ENCODE measurements at places on chromosomes 16 and 17.

DNA sequence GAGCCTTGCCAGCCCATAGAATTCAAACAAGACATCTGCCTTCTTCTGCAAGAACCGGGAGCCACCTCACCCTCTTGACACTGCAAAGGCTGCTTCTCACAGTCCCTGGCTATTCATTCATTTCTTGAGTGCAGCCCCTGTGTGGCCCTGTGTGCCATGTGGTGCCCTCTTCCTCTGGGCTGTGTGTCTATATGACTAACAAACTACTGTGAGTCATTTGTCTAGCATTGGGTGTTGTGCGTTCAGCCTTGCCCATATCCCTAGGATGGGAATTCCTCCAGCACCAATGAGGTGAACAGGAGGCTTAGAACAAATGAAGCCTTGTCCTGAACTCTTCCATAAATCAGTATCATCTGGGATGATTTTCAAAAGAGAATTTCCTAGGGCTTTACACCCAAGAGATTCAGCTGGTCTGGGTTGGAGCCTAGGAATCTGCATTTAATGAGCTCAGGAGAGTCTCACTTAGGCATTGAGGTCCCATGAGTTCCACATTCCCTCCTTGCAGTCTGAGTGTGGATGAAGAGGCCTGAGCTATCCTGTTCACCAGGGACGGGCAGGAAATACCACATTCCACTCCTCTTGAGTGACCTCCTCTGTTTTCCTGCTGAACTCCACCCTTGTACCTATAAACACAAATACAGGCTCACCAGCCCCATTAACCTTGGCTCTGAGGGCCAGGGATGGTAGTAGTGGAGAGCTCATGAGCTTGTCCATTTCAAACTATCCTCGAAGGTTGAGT lies 308.7 kb upstream of the N4BP1 start:
- no peak for DNase-seq

GRCh38 chr16:1275791-1276579 lies 20.1 kb downstream of the TPSD1 start:
- no peak for DNase-seq

DNA sequence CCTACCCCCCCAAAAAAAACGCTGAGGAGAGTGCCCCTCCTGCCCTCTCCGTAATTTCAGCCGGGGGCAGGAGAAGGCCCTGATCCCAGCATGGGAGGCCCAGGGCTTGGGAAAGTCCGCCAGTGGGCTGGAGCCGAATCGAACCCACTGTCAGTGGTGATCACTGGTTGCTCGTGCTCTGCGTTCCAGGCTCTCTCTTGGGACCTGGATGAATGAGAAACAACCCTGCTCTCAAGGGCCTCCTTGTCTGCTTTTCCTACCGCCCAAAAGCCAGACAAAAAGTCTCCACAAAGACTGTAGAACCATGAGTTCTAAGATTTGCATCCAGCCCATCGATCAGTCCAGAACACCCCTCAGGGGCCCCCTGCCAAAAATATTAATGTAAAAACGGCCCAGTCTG lies 8.1 kb downstream of the ARHGAP23 start:
- no peak for DNase-seq

DNA sequence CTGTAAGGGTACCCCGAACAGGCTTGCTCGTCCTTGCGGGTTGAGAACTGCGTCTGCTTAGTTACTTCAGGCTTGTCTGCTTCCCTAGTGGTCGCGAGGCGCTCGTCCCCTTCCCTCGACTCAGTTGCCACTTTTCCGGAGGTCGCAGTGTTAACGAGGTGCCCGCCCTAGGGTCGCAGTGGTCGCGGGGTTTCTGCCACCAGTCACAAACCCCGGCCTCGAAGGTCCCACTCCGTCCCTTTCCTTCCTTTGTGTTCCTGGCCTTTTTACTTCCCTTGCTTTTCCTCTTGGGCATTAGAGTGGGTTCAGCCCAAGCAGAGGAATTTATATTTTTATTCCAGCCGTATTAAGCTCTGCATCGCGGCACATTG lies 299 bp downstream of the NUP85 start:
- no peak for DNase-seq

DNA sequence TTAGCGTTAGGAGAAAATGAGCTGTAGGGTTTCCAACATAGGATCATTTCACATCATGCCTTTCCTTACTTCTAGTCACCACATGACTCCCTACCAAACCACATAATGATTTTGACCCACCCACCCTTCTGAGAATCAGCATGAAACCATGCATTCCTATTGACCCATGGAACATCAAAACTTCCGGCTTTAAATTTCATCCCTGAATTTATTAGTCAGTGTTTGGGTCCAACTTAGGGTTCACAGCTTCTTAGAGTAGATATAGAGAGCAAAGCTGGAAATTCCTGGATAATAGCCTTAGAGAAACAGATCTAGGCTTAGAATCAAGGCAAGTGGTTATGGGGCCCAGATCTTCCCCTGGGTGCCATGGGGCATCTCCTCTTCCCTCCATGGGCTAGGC lies 162.6 kb downstream of the TOX3 start:
- no peak for DNase-seq

DNA sequence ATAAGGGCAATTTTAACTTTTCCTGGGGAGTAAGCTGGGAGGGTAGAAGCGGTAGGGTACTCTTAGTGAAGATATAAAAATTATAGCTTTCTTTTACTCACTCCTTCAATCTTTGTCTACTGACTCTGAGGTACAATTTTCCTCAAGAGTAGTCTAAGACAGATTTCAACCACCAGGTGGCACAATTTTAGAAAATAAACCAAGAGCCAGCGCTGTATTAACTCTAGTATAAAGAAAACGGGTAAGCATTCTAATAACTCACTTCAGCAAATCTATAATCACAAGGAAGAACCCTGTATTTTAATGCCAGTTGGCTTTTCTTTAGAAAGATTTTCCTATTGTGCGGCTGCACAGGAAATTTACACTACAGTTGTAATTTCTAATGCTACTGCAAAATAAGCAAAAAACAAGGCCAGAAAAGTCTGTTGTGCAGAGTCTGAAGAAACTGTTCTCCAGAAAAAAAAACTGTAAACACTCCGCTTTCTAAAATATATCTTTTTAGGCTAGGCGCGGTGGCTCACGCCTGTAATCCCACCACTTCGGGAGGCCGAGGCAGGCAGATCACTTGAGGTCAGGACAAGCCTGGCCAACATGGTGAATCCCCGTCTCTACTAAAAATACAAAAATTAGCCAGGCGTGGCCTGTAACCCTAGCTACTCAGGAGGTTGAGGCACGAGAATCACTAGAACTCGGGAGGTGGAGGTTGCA lies 1.9 kb downstream of the CMC2 start:
- peak; percentile 53 for DNase-seq

DNA sequence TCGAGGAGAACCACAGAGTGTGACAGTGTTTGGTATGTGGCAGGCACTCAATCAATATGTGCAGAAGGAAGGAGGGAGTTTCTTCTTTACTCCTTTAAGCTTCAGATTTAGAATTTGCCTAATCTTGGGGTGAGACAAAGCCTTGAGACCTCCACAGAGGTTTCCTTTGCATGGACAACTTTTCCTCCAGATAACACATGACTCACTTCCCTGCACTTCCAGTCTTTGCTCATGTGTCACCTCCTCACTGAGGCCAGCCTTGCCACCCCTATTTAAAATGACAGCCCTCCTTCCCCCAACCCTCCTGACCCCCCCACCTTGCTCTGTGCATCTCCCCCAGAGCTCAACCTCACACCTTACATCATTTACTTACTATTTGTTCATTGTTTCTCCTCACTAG lies 17.4 kb upstream of the NOS2 start:
- no peak for DNase-seq

GRCh38 chr17:26792486-26792885 lies 501.4 kb upstream of the WSB1 start:
- no peak for DNase-seq

DNA sequence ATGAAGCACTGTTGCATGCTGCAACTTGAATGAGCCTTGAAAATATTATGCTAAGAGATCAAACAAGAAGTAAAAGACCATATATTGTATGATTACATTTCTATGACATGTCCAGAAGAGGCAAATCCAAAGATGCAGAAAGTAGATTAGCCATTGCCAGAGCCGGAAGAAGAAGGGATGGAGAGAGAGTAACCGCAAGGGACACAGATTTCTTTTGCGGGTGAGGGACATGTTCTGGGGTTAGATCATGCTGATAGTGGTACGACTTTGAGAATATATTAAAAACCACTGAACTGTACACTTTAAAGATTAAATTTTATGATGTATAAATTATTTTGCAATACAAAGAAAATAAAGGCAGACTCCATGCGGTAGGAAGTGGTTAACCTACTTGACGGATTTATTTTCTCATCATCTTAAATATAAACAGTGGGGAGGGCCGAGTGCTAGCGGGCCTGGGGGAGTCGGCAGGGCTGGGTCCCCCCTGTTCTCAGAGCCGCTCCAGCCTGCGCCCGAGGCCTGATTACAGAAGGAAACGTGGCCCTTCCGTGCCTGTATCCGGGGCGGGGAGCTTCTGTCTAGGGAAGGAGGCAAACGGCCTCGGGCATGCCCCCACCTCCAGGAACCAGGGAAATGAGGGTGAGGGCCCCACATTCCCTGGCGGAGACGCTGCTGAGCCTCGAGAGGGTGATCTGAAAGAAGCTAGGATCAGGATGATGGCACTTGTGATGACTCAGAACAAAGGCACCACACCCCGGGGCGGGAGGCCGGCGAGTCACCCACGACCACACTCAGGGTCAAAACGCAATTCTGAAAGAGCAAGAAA lies 48.0 kb downstream of the SHCBP1 start:
- no peak for DNase-seq

DNA sequence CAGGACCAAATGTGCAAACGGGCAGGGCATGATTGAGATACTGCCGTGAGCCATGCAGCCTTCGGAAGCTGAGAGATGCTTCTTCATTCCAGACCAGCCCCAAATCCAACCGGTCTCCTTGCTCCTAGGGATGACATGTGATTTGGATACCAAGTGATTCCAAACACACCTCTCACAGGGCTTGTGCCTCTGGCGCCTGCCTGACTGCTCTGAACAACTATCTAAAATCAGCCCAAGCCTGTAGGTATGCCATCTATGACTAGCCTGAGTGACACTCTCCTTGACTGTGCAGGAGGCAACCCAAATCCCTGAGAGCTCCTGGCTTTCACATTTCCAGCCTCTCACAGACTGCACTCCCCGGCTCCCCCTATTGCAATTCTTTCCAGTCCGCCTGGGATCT lies 20.3 kb downstream of the DYNC1LI2 start:
- no peak for DNase-seq
